ENCODE measurements at places on chromosomes 4 and X.

GRCh38 chr4:118991686-118992085 lies 103.0 kb downstream of the SYNPO2 start:
- no peak for DNase-seq

DNA sequence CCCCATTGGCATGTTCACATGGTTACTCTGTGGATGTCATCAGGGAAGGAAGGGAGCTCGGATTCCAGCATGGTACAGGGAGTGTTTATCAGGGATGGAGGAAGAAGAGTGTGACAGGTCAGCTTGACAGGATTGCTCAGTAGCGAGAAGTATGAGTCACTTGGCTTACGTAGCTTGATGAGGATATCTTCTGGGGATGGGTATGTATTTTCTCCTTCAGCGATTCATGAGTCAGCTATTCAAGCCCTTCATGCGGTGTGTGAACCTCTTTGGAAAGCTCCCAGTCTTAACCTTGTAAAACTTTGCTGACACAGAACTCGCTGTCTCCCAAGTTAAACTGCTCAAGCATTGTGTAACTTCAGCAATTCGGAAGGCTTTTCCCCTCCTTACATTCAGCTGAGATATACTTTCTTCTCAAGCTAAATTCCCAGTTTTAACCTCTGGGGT lies 275.4 kb downstream of the ARHGAP10 start:
- DNase-seq: peak; percentile 98

GRCh38 chr4:141309874-141310273 lies 89.2 kb downstream of the ZNF330 start:
- no peak for DNase-seq

DNA sequence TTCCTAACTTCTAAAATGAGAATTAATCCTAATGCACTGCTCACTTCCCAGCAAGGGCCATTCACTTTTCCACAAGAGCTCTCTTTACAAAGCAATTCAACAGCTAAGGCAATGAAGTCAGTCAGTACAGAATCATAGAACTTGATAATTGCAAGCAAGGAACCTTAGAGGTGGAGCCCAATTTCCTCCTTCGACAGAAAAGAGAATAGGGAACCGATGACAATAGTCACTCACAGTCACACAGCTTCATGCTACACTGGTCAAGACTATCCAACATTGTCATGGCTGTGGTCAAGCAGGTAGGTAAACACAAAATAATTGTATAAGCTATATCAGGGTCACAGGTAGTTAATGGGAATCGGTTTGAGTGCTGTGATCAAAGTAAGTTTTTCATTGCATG lies 90.0 kb downstream of the ELOVL6 start:
- no peak for DNase-seq

DNA sequence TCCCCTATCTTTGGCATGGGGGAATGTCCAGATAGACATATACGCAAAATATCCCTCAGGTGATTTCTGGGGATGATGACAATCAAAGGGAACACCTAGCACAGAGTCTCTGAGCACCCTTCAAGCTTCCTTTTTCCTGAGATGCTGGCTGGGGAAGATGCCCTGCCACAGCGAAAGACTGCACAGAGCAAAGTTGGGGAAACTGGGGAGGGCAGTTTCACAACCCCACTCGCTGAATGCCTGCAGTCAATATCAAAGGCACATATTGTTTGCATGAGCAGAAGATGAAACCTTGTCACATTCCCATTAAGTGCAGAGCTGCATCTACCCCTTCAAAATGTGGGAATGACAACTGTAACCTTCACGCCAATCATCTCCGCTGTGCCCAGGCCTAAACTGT lies 2.6 kb downstream of the GPC4 start:
- no peak for DNase-seq

DNA sequence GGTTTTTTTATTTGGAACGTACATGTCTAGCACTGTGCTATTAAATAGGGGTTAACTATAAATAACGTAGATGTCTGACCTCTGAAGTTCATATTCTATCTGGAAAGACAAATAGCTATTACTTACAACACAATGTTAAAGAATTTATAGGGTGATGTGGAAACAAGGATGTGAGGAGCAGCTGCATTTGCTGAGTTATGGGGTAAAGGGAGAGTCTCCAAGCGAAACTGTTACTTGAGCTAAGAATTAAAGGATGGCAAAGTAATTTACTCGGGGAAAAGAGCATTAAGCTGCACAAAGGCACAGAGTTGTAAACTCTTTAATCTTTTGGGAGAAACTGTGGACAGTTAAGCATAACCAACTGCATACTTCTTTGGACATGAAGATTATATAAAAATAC lies 117.7 kb downstream of the FSTL5 start:
- no peak for DNase-seq

Data from non-pigmented ciliary epithelial cell (primary cell).